CD4-positive, alpha-beta T cell treated with Interferon gamma for 1 hour (primary cell): ENCODE measurements at places on chromosomes 5 and 9.

DNA sequence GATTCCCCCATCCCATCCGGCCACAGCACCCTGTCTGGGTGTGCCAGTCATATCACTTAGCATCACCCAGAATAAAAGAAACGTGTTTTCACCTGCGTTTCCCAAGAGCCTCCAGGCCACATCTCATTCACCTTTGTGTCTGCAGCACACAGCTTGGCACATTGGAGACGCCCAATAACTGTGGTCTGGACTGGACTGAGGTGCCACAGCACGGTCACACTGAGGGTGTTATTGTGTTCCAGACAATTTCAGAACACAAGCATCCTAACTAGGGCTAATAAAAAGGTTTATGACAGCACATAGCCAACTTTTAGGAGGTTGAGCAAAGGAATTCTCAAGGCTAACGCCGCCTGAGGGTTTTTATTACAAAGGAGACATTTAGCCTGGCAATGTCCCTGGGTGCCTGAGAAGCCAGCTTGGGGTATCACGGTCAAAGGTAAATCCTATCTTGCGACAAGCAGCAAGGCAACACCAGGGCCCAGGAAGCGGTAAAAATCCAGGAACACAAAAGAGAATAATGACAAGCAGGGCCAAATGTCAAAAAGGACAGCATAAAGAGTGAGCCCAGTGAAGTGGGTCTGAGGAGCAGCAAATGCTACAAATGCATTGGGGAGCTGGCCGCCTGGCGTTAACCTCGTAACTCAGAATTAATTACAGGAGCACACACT is 3.4 kb downstream of the EPB41L4B start:
- DNase-seq: no peak

DNA sequence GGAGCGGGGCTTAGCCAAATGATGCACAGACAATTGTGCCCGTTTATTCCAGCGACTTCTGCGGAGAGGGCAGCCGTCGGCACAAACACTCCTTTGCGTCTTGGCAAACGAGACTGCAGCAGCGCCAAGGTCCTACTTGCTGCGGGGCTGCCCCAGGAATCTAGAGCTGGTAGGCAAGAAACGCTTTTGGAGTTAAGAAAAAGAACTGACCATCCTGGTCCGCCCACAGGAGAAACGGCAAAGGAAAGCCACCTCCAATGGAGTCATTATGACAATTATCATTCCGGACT is 2.3 kb downstream of the RXFP3 start:
- DNase-seq: no peak

- no peak for DNase-seq
These were observed 285.6 kb downstream of the PRR16 start for GRCh38 chr5:120749737-120750136.

GRCh38 chr9:68429631-68430030 is 73.2 kb downstream of the PGM5 start:
- DNase-seq: no peak

- DNase-seq: no peak
These were observed 498.4 kb downstream of the TLE4 start for GRCh38 chr9:80070071-80070742.

- DNase-seq: no peak
These were observed 5.1 kb upstream of the ANXA2R start for GRCh38 chr5:43045236-43045635.
